Stomach (tissue), 19 donors: ENCODE measurements at places on chromosomes 7 and 10. TPM values are rescaled to one million over a fixed set of nuclear protein-coding genes. Genes with fewer than 3 reads are reported as not detected.

Gene ZNF467
- polyA plus RNA-seq = 12.2 TPM

Gene ELMO1
- 6.5 TPM for polyA plus RNA-seq

Gene VENTX
- 0.15 TPM for polyA plus RNA-seq

Gene TMEM213
- polyA plus RNA-seq = not detected

Gene ZNF804B
- polyA plus RNA-seq = not detected

Gene KLHDC10
- 5.8 TPM for polyA plus RNA-seq

Gene RSPH10B2
- not detected for polyA plus RNA-seq

Gene BMPR1A
- polyA plus RNA-seq = 5.8 TPM
